ENCODE measurements at places on chromosomes 2 and 18. TPM values are rescaled to one million over a fixed set of nuclear protein-coding genes. Genes with fewer than 3 reads are reported as not detected.

DNA sequence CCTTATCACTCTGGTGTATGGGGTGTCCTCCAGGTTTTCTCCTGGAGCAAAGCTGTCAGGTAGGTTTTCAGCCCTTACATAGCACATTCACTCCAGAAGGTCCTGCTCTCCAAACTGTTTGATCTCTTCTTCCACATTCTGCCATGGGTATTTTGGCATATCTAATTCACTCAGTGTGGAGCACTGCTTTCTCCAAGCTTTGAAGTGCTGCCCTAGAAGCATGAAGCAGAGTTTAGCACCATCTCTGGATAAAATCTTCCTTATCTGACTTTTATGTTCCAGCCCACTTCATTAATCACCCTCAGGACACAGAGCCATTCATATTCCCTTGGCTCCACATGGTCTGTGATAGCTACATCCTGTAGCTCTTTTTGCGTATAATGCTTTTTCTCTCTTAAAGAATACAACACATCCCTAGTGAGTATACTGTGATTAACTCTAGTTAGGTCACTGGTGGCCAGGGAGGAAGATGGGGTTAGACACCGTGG lies 56.7 kb upstream of the ARHGAP28 start:
- H3K4me3 ChIP-seq = no peak overlapping the region
- no peak overlapping the region for H3K27ac ChIP-seq
- H3K4me1 ChIP-seq = no peaks in the 10 kb centered on the region
- DNase-seq = no peak
- no peaks in the 10 kb centered on the region for H3K27me3 ChIP-seq

DNA sequence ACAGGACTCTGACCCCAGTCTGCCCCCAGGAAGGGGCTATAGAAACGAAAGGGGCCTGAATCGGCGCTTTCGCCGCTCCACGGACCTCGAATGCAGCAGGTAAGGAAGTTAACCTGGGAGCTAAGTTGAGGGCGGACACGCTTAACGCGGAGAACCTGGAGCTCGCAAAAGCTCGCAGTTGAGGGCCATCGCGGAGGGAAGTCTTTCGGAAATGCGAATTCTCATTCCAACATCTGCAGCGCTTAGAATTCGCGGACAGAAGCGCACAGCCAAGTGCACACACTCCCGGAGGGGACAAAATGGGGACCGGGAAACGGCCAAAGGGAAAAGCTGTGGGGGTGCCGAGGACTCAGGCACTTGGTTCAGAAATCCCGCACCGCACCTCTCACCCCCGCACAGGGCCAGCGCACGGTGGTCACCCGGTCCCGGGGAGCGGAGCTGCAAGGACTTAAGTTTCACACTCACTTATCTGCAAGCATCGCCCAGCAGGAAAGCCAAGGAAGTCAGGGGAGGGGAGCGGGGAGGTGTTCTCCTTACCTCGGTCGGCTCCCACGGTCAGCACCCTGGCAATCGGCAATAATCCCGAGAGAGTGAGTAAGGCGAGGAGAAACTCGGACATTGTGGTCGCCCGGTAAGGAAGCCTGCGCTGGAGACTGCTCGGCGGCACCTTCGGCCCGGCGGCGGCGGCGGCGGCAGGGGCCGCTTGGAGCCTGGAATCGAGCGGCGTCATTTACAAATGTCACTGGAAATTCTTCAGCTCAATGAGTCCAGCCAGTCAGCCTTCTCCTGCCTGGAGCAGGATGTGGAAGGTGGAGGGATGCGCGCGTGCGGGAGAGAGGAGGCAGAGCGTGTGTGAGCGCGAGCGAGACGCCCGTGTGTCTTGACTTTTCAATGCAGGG lies 456 bp downstream of the LRP1B start:
- H3K27ac ChIP-seq = no peak overlapping the region
- no peaks in the 10 kb centered on the region for H3K36me3 ChIP-seq
- peaks cover 21% of the 10 kb centered on the region for H3K4me1 ChIP-seq
- peak overlapping the region; percentile 51 for H3K4me3 ChIP-seq

- no peak for DNase-seq
- H3K36me3 ChIP-seq = no peaks in the 10 kb centered on the region
- no peak overlapping the region for H3K27ac ChIP-seq
- peaks cover 42% of the 10 kb centered on the region for H3K4me1 ChIP-seq
These were observed 23.3 kb downstream of the PELI1 start for GRCh38 chr2:64120928-64121327.

DNA sequence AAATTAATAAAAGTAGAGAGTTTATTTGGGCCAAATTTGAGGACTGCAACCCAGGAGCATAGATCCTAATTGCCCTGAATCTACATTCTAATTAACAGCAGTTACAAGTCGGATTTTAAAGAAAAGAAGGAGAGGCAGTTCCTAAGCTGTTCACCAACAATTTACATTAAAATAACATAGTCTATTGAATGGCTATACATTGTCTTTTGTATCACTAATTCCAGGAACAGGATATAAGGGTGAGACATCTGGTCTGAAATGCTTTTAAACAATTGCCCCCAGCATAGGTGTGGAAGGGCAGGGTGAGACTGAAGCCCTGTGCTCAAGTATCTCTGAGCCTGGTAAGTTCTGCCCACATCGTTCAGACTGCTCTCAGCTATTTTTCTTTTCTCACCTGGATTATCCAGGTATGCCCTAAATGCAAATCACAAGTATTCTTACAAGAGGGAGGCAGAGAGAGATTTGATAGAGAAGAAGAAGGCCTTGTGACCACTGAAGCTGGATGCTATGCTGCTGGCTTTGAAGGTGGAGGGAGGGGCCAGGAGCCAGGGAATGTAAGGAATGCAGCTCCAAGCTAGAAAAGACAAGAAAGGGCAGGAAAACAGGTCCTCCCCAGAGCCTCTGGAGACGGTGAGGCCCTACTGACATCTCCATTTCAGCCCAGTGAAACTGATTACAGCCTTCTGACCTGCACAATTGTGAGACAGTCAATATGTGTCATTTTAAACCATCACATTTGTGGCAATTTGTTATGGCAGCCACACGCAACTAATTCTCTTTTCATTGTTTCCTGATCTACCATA lies 189.4 kb upstream of the ARL4C start:
- H3K4me1 ChIP-seq = peaks cover 15% of the 10 kb centered on the region
- H3K36me3 ChIP-seq = no peaks in the 10 kb centered on the region
- H3K27me3 ChIP-seq = no peaks in the 10 kb centered on the region

DNA sequence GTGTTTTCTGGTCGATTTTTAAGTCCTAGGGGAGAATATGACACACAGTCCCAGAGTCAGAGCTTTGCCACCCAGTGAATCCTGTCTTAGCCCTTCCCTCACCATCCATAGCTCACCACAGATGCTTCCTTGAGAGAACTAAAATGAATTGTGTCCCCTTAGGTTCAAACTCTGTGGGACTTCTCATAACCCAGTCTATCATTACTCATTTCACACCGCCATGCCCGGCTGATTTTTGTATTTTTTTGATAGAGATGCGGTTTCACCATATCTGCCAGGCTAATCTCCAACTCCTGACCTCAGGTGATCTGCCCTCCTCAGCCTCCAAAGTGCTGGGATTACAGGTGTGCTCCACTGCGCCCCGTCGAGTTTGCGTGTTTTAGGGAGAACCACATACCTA lies 66.8 kb downstream of the REL start:
- H3K27ac ChIP-seq = no peak overlapping the region
- no peaks in the 10 kb centered on the region for H3K4me1 ChIP-seq
- no peak overlapping the region for H3K4me3 ChIP-seq
- no peaks in the 10 kb centered on the region for H3K27me3 ChIP-seq
- H3K36me3 ChIP-seq = no peaks in the 10 kb centered on the region
- no peak for DNase-seq

DNA sequence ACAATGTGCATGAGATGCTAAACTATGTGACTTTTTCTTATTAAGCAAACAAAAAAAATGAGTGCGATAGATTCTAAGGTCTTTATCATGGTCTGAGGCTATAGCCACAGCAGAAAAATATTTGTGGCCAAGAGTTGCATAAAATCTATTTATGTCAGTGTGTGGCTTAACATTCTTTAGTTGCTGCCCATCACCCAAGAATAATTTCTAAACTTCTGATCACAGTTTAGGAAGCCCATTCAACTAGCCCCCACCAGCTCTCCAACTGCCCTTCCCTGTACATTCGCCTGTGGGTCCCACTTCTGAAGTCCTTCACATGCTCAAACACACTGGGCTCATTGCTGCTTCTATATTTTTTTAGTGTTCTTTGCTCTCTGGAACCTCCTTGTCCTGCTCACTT lies 107.1 kb downstream of the CTNNA2 start:
- H3K4me3 ChIP-seq = no peak overlapping the region
- no peaks in the 10 kb centered on the region for H3K4me1 ChIP-seq
- no peaks in the 10 kb centered on the region for H3K27me3 ChIP-seq
- no peak overlapping the region for H3K27ac ChIP-seq
- no peaks in the 10 kb centered on the region for H3K36me3 ChIP-seq

GRCh38 chr2:84144345-84144744 lies 314.7 kb downstream of the SUCLG1 start:
- no peak overlapping the region for H3K4me3 ChIP-seq
- no peaks in the 10 kb centered on the region for H3K4me1 ChIP-seq
- H3K27me3 ChIP-seq = no peaks in the 10 kb centered on the region
- H3K27ac ChIP-seq = no peak overlapping the region

DNA sequence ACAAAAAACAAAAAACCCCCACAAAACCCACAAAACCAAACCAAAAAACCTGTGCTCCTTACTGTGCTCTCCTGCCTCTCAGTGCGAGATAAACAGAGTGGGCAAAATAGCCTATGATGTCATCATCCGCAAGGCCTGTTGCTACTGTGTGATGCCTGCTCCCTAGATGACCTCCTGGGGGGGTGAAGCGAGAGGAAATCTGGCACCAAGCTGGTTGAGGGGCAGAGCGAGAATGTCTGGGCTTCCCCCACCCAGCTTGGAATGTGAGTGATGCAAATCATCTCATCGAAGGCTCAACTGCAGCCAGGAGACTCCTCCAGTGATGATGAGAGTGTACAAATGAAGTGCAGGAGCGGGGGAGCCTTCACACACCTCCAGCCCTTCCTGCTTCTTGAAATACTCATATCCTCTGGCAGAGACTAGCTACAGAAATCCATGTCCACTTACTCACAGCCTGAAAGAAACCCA lies 57.7 kb upstream of the MAP4K3 start:
- H3K4me1 ChIP-seq = peaks cover 33% of the 10 kb centered on the region
- H3K36me3 ChIP-seq = no peaks in the 10 kb centered on the region
- no peak overlapping the region for H3K27ac ChIP-seq
- H3K4me3 ChIP-seq = no peak overlapping the region
- DNase-seq = no peak

GRCh38 chr2:1914541-1915165 lies 170.3 kb upstream of the PXDN start:
- H3K36me3 ChIP-seq = no peaks in the 10 kb centered on the region
- H3K27me3 ChIP-seq = no peaks in the 10 kb centered on the region
- H3K4me3 ChIP-seq = no peak overlapping the region
- H3K27ac ChIP-seq = no peak overlapping the region
- no peaks in the 10 kb centered on the region for H3K4me1 ChIP-seq
- DNase-seq = no peak

GRCh38 chr2:226256237-226256636 lies 543.4 kb downstream of the IRS1 start:
- H3K27me3 ChIP-seq = no peaks in the 10 kb centered on the region
- H3K4me1 ChIP-seq = peaks cover 19% of the 10 kb centered on the region
- H3K27ac ChIP-seq = peak overlapping the region; percentile 33
- no peak for DNase-seq

- DNase-seq = no peak
- no peak overlapping the region for H3K4me3 ChIP-seq
- H3K27me3 ChIP-seq = no peaks in the 10 kb centered on the region
- H3K36me3 ChIP-seq = no peaks in the 10 kb centered on the region
These were observed 777.6 kb upstream of the SOX11 start for GRCh38 chr2:4914551-4914950.

- no peak overlapping the region for H3K27ac ChIP-seq
- H3K4me1 ChIP-seq = peaks cover 65% of the 10 kb centered on the region
- no peak overlapping the region for H3K4me3 ChIP-seq
- DNase-seq = no peak
These were observed 68.3 kb downstream of the TMEFF2 start for GRCh38 chr2:192126426-192126825.

- H3K27me3 ChIP-seq = no peaks in the 10 kb centered on the region
- H3K4me3 ChIP-seq = peak overlapping the region; percentile 83
- peaks cover 51% of the 10 kb centered on the region for H3K4me1 ChIP-seq
- no peaks in the 10 kb centered on the region for H3K36me3 ChIP-seq
- DNase-seq = no peak
- peak overlapping the region; percentile 87 for H3K27ac ChIP-seq
These were observed 458 bp downstream of the B4GALT6 start for GRCh38 chr18:31683968-31684278.

GRCh38 chr2:119741868-119742267 lies 17.9 kb upstream of the PTPN4 start:
- H3K4me3 ChIP-seq = no peak overlapping the region
- H3K27me3 ChIP-seq = no peaks in the 10 kb centered on the region
- no peaks in the 10 kb centered on the region for H3K36me3 ChIP-seq
- H3K4me1 ChIP-seq = no peaks in the 10 kb centered on the region

GRCh38 chr2:15298770-15299169 lies 262.4 kb downstream of the NBAS start:
- no peak overlapping the region for H3K4me3 ChIP-seq
- peaks cover 56% of the 10 kb centered on the region for H3K36me3 ChIP-seq
- no peak overlapping the region for H3K27ac ChIP-seq
- H3K27me3 ChIP-seq = no peaks in the 10 kb centered on the region

GRCh38 chr18:31648966-31649429 lies 35.4 kb downstream of the B4GALT6 start:
- no peak overlapping the region for H3K27ac ChIP-seq
- DNase-seq = no peak
- no peaks in the 10 kb centered on the region for H3K36me3 ChIP-seq
- peaks cover 44% of the 10 kb centered on the region for H3K4me1 ChIP-seq
- H3K27me3 ChIP-seq = no peaks in the 10 kb centered on the region

DNA sequence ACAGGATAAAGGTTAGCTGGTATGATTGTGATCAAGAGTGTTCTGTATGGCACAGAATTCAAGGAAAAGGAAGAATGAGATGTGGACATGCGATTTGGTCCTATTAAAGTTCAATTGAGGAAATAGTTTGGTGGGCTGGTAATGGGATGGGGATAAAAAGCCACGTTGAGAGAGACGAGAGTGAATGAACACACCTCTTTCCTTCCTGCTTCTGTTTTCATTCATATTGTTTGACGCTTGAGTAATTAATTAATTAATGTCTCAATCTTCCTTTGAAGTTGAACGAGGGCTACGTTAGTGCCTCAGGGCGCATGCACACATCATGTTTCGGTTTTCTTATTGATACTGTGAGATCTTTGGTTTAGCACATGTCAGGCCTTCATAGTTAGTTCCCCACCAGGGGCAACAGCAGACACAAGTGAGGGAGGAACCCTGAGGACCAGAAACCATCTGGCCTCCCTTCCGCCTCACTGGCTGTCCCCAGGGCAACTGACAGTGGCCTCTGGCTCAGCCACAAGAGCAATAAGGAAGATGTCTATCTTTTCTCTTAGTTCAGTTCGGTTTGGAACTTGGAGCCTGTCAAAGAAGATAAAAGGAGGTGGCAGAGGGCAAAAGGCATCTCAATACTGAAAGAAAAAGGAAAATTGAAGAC lies 116.0 kb downstream of the LIPG start:
- H3K4me1 ChIP-seq = no peaks in the 10 kb centered on the region
- no peak overlapping the region for H3K4me3 ChIP-seq
- H3K27me3 ChIP-seq = no peaks in the 10 kb centered on the region
- H3K36me3 ChIP-seq = no peaks in the 10 kb centered on the region

Gene SLC11A1
- total RNA-seq = 32.0 TPM

Gene METTL5
- total RNA-seq = 66.2 TPM

Gene OSR1
- total RNA-seq = 52.9 TPM

Gene MAPK4
- total RNA-seq = 10.2 TPM

Gene LYG2
- not detected for total RNA-seq

Gene CTNNA2
- 1.5 TPM for total RNA-seq

Gene BCL11A
- 3.5 TPM for total RNA-seq
